ENCODE measurements at places on chromosomes 5 and 9. TPM values are rescaled to one million over a fixed set of nuclear protein-coding genes. Genes with fewer than 3 reads are reported as not detected.

GRCh38 chr5:157273131-157273556, 7.2 kb downstream of the CYFIP2 start:
- no peak for DNase-seq

The ADCY2 gene
- total RNA-seq: 1.4 TPM

DNA sequence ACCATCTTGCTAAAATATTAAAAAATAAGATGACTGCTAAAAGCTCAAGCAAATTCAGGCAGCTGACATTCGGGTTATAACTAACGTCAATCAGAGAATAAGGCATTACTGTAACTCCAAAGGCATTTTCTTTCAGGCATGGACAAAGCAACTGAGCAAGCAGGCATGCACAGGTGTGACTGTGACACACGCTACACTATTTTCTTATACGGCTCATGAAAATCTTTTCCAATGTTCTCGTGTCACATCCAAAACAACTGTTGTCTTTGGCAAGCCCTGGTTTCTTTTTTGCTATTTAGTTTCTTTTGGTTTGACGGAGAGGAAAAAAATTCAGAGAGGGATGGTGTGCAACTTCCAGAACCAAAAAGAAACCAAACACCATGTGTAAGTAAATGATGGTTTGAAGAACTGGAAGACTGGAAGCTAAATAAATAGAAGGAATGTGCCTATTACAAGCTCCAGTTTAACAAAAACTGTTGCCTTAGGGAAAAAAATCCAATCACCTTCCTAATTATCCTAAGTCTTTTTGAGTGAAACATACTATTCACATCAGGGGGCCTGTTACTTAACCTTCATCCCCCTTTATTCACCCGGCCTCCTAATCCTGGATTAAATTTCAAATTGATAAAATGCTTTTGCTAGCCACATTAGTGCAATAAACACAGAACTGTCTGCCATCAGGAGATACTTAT, 277.6 kb downstream of the PSAT1 start:
- DNase-seq: no peak

The FOXD4L3 gene
- not detected for total RNA-seq

GRCh38 chr5:87598460-87598859, 185.7 kb upstream of the CCNH start:
- no peak for DNase-seq

DNA sequence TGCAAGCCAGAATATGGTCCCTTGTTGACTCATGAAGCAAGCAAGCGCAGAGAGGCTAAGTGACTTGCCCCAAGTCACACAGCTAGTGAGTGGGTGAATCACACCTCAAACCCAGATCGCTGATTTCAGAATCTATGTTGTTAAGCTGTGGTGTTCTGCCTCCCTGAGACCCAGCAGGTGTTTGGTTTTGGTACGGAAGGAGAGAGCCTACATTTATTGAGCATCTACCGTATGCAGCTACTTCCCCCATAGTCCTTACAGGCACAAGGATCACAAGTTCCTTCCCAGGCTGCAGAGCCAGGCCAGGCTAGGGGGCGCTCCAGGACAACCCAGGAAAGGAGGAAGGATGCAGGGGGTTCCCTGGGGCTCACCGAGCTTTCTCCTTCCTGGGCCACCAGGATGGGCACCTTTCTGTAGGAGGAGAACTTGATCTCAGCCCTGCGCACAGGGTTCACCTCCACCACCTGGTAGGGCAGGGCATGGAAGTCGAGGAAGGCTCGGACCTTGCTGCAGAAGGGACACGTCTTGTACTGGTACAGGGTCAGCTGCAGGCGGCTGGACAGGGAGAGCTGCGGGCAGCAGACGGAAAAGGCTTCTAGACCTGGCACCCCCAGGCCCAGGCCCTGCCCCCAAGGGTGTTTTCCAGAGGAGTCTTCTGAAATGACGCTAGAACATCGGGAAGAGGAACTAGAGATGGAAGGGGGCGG, 2.5 kb downstream of the PTGES2 start:
- peak; percentile 64 for DNase-seq
